ENCODE measurements at places on chromosomes 4 and X.

GRCh38 chr4:27123123-27123768 is 262.6 kb downstream of the STIM2 start:
- ATAC-seq: no peak

- ATAC-seq: no peak
Observed at GRCh38 chrX:148024425-148025148, 43.5 kb downstream of the FMR1NB start.

DNA sequence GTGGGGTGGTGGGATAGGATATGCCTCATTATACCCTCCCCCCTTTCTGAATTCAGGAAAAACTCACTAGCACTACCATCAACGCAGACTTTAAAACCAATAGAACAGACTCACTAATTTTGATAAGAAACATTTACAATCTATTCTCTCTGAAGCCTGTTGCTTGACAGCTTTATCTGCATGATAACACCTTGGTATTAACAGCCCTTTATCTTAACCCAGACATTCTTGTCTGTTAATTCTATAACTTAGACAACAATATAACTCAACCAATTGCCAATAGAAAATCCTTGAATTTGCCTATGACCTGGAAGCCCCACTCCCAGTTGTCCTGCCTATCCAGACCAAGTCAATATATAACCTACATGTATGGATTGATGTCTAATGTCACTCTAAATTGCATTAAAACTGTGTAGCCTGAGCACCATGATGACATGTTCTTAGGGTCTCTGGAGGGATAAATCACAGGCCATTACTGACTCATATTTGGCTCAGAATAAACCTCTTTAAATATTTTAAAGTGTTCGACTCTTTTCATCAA is 1.5 kb upstream of the UGT2A3 start:
- ATAC-seq: no peak

GRCh38 chr4:26003056-26003455 is 89.0 kb downstream of the SMIM20 start:
- ATAC-seq: no peak

DNA sequence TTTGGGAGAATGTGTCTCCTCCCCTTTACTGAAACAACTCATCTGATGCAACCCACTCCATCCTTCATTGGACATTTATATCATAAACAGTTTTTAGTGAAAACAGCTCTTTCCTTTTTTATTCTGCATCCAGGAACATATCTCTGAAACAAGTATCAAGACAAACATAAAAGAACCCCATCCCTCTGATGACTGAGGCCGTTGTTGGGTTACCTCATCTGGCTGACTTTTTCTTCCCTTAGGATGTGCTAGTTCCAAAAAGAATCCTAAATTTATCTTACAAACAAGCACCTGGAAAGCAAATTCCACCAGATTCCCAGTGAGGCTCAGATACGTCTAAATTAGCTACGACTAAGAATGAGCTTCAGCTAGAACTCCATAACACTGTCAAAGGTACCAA is 483.7 kb upstream of the INTU start:
- no peak for ATAC-seq

- ATAC-seq: no peak
Observed at GRCh38 chr4:3473996-3474765, 11.1 kb downstream of the DOK7 start.

- no peak for ATAC-seq
Observed at GRCh38 chrX:119604766-119605463, 1.3 kb downstream of the NKRF start.
